Germinal center (tissue), 1 donor: ENCODE measurements at places on chromosomes 6 and 20.

DNA sequence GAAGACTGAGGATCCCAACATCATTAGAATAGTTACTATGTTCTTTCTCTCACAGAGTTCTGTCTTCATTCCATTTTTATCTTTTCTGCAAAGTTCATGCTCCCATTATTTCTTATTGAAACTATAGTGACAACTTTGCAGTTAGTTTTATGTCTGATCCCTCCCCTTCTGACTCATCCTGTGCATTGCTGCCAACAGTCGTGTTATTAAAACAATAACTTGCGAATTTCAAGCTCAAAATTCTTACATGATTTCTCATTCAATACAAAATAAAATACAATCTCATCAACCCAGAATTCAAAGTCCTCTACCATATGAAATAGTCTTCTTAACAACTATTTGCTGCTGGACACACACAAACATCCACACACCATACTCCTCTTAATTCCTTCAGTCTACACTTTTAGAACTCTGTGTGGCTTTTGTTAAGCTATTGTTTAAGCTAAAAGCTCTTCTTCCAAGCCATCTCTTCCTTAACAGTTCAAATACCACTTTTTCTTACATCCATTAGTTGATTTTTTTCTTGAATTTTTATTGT is 261.4 kb upstream of the IRAK1BP1 start:
- no peak for DNase-seq

DNA sequence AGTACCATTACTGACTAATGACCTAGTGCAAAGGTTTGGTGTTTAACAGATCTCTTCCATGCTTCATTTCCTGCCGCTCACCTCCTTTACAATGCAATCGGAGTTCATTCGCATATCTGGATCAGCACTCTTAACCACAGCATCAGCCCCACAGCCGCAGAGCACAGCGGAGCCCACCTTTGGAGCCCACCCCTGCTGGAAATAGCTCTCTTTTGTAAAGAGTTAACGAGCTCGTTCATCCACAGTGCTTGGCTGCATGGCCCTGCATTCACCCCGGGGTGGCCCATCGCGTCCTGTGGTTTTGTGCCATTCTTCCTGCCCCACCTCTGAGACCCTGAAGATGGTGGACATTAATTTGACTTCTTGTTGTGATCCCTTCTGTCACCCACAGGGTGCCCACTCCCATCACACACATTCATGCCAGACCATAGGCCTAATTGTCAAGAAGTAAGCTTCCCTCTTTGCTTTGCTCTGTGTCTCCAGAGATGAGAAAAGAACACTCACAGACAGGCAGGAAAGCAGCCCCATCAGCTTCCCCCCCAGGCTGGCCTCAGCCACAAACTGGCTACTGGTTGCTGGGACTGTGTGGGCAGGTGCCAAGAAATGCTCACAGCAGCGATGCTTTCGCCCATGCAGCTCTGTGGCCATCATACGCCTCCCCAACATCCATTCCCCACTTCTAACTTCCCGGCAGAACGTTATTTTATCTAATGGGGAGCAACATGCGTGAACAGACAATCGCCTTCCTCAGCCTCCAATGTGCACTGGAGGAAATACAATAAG is 167.0 kb downstream of the LRFN2 start:
- no peak for DNase-seq

GRCh38 chr6:163984124-163984936 is 569.8 kb downstream of the QKI start:
- DNase-seq, result no peak

GRCh38 chr6:74283532-74283931 is 587.5 kb downstream of the CD109 start:
- DNase-seq, result no peak

DNA sequence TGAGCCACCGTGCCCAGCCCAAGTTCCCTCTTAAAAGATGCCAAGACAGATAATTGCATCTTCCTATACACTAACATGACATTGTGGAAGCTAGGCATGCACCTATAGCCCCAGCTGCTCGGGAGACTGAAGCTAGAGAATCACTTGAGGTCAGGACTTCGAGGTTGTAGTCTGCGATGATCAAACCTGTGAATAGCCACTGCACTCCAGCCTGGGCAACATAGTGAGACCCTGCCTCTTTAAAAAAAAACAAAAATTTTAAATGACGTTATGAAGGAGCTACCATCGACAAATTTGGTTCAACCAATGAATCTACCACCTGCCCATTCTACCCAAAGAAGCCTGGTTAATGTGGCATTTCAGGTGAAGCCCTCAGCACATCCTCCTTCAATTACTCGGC is 80.7 kb downstream of the TBC1D7 start:
- DNase-seq, result no peak

DNA sequence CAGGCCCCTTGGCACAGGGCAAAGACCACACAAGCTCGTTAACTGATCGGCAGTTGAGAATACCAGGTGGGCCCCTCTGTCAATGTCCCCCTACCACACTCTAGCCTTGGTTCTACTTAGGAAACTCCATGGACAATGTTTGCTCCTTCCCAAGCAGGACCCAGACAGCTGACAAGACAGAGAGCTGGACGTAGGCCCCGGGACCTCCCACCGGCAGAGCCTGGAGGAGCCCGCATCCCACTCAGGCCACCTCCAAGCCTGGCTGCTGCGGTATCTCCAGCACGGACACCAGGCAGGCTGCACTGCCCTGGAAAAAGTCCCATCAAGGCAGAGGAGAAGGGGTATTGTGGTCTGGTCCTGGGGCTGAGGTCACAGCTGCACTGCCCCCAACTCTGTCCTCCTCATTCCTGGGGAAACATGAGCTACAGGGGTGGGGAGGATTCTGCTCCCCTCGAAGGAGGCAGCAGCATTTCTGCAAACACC is 6.2 kb upstream of the GRM4 start:
- DNase-seq, result no peak

DNA sequence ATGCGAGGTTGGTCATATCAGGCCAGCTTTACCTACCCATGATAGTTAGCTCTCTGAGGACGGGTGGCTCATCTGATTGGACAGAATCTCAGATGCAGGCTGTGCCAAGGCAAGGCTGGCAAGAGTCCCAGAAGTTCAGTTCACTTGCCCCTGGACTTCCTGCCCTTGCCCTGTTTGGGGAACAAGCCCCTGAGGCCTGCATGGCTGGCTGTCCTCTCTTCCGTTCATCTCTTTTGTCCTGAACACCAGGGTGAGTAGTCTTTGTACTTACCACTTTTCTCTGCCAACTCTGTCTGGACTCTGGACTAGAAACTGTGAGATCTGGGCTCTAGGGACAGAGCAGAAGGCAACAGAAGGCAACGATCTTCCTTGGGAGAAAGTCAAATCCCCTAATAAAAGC is 769.9 kb downstream of the QKI start:
- no peak for DNase-seq

DNA sequence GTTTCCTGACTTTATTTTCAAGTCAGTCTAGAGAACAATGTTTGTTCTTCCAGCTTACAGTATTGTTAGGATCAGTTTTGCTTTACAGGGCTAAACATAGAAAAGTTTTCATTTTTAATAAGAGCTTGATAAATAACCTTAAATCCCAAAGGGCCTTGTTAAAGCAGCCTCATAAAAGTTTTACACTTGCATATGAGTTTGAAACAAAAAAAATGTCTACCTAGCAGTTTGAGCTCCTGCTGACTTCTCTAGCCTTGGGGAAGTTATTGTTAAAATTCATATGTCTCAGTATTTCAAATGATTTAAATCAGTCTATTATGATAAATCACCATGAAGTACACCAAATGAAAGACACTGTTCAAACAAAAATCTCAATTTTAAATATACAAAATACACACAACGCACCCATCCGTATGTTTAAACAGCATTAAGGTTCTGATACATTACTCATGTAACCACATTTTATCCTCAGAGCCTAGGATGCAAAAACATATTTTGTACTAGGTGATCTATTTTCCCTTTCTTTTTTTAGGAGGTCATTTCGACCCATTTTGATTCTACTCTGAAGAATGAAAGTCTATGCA is 87.2 kb downstream of the UBE3D start:
- no peak for DNase-seq

GRCh38 chr6:122726649-122727048 is 52.9 kb upstream of the FABP7 start:
- no peak for DNase-seq

GRCh38 chr20:48824830-48825565 is 2.8 kb downstream of the PREX1 start:
- no peak for DNase-seq

DNA sequence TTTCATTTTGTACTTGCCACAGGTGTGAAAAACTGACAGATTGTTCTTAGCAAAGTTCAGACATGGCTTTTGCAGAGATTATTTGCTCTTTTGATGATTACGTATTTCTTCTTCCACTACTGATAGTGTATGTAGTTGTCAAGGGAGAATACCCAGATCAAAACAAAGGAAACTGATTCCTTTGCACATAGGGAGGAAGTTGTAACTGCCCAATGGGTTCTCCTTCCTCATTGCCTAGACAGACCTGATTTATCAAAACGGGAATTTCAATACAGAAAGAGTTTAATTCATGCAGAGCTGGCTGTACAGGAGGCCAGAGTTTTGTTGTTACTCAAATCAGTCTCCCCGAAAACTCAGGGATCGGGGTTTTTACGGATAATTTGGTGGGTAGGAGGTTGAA is 214.7 kb downstream of the BCAS1 start:
- DNase-seq, result no peak

DNA sequence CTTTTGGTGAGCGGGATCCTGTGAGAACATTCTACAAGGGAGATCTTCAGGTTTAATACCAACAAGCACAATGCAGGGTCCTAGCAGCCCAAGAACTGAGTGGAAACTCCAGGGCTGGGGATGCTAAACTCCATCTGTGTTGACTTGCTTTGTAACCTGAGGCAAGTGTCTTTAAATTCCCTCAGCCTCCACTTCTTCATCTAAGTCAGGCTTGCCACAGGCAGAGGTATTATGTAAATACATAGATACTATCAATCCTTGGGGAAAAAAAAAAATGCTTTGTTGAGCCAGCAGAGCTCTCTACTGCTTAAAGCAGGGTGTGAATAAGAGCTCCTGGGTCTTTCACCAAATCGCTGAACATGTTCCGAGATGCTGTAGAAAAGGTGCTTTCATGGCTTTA is 114.2 kb upstream of the PHACTR1 start:
- no peak for DNase-seq

DNA sequence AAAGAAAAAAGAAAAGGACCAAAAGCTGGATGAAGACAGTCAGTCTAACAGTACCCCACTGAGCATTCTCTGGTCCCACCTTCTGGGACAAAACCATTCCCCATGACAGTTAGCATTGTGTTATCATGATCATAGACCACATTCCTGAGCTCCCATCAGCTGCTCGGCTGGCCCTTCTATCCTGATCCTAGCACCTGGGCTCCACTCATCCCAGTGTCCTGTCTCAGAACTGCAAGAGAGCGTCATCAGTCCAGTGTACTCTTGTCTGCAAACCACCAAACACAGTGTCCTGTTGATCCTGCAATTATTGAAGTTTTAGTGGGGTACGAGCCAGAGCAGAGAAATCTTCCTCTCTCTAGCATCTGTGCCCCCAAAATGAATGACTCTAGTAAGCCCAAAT is 16.0 kb upstream of the TAAR1 start:
- no peak for DNase-seq

DNA sequence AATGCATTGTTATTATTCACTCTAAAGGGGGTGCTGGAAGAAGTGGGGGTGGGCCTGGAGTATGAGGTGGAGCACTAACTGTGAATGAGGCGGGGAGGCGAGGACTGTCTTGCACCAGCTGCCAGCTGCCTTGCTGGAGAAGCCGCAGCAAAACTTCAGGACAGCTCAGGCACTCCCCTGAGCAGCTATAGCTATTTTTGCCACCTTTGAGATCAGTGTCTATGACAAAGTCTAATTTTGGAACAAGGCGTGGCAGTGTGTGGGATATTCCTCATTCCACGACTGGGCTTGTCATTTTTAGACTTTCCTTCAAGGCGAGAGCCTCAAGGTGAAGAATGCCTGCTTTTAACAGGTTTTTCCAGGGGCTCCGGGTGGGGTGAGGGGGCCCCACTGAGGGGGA is 143.8 kb downstream of the DOK5 start:
- no peak for DNase-seq

DNA sequence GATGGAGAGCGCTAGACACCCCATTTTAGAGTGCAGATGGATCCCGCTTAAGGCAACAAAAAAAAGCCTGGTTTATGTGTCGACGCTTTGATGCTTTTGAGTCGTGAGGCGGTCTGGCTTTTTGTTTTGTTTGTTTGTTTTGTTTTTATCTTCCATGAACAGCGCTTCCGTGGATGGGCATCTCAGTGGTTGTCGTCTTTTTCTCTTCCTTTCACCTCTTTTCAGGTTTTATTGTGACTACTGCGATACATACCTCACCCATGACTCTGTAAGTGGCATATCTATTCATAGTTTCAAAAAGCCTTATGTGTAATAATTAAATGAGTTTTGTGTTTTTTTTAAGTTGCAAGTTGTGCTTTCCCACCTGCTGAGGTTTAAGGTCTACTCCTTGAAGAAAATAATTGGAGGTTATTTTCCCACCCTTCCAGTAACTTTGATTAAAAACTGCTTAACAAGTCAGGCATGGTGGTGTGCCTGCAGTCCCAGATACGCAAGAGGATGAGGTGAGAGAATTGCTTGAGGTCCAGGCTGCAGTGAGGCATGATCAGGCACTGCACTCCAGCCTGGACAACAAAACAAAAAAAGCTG is 476 bp downstream of the SNRPC start:
- no peak for DNase-seq

- DNase-seq, result no peak
Measured at GRCh38 chr20:64159286-64159680, 5.0 kb upstream of the MYT1 start.

GRCh38 chr6:169117663-169118062 is 136.0 kb downstream of the THBS2 start:
- DNase-seq, result no peak

DNA sequence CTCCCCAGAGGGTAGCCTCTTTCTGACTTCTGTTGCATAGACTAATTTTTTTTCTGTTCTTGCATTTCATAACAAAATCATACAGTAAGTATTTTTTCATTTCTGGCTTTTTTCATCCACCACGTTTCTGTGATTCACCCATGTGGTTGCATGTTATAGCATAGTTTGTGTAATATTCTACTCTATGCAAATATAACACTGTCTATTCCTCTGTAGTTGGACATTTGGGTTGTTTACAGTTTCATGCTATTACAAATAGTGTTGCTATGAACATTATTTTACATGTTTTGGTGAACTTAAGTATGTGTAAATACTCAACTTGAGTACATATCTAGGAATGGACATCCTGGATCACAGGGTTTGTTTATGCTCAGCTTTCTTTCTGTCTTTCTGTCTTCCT is 187.2 kb upstream of the KCNG1 start:
- no peak for DNase-seq

- DNase-seq, result no peak
Measured at GRCh38 chr6:109306733-109307132, 75.5 kb downstream of the CD164 start.

DNA sequence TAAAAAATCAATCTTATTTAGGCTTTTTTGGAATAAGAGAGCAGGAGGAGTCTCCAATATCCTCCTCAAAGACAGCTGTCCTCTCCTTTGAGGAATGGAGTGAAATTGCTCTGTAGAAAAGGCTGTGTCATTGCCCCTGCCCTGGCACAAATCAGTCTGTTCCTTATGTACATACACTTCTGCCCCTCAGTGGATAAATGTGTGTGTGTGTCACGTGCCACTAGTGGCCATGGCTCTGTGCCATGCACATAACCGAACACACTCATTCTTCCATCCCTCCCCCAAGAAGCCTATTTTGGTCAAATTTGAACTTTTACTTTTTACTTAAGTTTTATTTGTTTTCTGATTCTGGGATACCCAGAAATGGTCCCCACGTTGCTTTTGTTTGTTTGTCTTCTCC is 49.2 kb downstream of the ANKS1A start:
- DNase-seq, result no peak

GRCh38 chr6:119961450-119961849 is 611.9 kb upstream of the MAN1A1 start:
- no peak for DNase-seq
